Activated T-cell treated with anti-CD3 and anti-CD28 coated beads, Interleukin-2, amount 50 U/mL, for 1 hour (primary cell): ENCODE measurements at places on chromosomes 1 and 21.
A peak's percentile ranks its signal among the peaks of the same experiment; 100 is the strongest.

- no peak for DNase-seq
Observed at GRCh38 chr1:12572522-12572921, 45.5 kb downstream of the DHRS3 start.

DNA sequence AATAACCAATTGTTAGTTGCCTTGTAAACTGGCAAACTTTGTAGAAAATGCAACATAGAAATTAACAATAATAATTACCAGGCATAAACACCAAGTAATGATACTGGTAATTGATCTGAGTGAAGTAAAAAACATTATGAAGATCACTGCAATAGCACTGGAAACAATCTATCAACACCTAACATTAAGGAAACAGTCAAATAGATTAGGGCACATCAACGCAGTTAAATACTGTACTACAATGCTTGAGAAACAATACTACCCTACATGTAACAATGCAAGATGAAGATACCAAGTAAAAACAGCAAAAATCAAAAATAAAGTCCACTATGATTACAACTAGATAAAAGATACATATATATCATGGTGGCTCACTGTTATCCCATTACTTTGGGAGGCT, 16.6 kb downstream of the SYDE2 start:
- no peak for DNase-seq

DNA sequence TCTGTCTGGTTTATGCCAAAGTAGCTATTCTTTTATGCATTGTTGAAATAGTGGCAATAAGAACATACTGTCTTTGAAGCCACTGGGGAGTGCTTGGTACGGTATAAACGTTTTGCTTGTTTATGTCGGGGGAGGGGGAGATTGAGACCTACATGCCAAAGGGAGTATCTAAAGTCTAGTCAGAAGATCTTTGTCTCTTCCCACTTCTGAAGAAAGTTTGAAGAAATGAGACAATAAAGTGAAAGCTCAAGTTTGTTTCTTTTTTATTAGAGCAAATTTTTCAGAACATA, 6.8 kb downstream of the AKIRIN1 start:
- DNase-seq: no peak

DNA sequence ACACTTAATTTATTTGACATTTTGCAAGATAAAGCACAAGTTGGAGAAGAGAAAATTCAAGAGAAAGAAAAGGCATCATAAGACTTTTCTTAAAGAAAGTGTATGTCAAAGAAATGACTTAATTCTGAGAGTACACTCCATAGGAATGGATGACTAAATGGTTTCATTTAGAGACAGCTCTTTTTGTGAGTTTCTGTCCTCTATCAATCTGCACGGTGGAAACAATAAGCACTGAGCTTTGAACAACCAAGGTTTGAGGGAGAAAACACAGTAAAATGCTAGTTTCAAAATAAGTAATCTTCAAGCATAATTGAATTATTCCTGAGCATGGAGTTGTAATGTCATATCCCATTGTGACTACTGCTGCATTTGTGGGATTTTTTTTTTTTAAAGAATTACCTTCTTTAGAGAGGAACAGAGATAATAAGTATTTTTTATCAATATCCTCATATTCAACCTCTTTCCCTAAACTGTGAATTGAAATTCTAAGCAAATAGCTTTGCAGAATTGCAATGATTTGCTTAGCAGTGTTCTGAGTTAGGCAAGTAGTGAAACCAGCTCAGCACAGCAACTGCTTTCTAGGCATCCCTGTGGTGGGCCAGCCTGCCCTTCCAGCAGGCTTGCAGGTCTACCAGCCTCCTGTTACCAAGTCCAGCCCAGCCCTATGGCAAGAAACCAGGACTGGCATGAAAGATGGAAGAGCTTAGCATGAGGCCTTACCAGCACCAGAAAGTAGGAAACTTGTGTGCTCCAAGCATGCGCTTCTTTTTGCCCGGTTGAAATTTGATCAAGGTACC, 38.2 kb downstream of the KCNJ6 start:
- no peak for DNase-seq

- DNase-seq: peak; percentile 52
Observed at GRCh38 chr21:46605767-46606426, 1.0 kb upstream of the S100B start.

DNA sequence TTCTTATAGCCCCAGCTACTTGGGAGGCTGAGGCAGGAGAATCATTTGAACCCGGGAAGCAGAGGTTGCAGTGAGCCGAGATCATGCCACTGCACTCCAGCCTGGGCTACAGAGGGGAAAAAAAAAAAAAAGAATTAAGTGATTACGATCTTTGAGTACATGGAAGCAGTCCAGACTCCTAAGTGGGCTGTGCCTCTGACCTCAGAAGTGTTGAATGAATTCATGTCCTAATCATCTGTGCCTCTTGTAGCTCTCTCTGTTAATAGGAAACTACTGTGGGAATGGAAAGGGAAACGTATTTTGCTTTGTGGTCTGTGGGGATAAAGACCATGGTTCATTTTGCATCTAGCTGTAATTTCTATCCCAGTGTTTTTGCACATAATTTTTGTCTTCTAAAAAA, 8.4 kb upstream of the IVNS1ABP start:
- DNase-seq: no peak

- no peak for DNase-seq
Observed at GRCh38 chr1:178714453-178714852, 10.6 kb upstream of the RALGPS2 start.

DNA sequence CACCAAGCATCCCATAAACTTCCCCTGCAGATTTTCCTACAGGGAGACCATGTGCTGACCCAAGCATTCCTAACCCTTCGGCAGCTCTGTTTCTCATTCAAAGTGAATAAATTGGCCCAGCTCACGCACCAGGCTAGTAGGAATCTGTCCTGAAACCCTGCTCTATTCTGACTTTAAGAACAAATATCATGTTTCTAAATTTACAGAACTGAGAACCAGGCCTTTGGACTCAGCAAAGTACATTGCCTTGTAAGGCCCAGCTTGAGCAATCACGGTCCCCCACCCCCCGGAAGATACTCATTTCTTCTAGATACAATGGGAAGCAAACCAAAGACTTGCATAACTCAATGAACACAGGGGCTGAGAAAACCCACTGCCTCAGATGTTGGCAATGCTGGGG, 160.1 kb upstream of the NFIA start:
- no peak for DNase-seq

- no peak for DNase-seq
Observed at GRCh38 chr1:229781453-229781852, 155.4 kb downstream of the URB2 start.

DNA sequence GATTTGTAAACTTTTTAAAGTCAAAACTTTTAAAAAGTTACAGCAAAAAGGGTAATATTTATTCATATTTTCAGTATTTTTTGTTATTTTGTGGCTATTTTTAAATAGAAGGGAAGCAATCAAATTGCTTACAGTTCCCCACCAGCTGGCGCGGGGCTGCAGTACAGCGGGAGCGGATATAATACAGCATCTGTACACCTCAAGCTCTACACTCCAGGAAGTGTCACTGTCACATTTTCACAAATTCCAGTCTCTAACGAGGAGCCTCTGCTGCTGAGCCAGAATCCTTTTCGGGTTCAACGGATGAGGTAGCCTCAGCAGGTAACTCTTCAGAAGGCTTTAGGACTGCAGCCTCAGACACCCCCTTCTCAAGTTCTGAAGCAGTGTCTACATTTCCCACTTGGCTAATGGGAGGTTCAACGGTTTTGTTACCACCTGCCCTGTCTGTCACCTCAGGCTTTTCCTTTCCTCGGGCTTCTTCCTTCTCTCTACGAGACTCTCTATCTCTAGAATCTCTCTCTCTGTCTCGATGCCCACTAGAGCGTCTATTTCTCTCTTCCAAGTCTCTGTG, 11.7 kb downstream of the SOD1 start:
- DNase-seq: no peak

DNA sequence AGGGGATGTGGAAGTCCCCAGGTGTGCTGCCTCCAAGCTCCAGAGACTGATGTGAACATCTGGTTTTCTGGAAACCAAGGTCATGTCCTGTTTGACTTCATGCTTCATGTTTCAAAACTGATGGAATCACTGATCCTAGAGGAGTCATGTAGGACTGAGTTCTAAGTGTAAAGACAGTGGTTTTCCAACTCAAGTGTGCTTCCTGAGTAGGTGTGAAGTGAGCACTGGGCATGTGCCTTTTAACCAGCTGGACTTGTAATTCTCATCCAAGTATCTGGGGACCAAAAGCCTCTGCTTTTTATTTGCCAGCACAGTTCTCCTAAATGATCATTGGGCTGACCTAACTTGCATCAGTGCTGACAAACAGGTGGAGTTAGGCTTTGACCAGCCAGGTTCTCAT, 36.9 kb downstream of the ABCA4 start:
- DNase-seq: no peak

DNA sequence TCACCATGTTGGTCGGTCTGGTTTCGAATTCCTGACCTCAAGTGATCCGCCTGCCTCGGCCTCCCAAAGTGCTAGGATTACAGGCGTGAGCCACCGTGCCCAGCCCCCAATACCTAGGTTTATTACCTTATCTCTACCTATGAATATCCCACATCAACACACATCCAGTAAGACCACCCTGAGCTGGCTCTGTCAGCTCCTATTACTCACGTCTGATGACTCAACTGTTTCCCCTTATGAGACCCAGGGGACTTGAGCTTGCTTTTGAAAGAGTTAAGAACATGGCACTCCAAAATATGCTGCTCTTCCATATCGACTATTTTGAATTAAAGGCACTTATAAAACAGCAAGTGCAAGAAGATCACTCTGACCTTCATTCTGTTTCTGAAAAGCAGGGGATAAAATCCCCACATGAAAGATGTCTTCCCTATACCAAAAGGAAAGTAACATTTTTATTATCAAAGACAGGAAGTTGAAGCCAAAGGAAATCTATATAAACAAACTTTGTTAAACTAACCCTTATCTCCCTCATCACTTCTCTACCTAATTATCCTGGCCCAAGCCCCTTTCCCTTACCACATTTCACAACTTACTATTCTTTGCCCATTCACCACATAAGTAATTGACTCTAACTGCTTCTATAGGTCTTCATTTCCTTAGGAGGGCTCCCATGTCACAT, 41.3 kb upstream of the OSBPL9 start:
- DNase-seq: no peak

GRCh38 chr1:153742411-153743142, 14.7 kb downstream of the INTS3 start:
- no peak for DNase-seq

DNA sequence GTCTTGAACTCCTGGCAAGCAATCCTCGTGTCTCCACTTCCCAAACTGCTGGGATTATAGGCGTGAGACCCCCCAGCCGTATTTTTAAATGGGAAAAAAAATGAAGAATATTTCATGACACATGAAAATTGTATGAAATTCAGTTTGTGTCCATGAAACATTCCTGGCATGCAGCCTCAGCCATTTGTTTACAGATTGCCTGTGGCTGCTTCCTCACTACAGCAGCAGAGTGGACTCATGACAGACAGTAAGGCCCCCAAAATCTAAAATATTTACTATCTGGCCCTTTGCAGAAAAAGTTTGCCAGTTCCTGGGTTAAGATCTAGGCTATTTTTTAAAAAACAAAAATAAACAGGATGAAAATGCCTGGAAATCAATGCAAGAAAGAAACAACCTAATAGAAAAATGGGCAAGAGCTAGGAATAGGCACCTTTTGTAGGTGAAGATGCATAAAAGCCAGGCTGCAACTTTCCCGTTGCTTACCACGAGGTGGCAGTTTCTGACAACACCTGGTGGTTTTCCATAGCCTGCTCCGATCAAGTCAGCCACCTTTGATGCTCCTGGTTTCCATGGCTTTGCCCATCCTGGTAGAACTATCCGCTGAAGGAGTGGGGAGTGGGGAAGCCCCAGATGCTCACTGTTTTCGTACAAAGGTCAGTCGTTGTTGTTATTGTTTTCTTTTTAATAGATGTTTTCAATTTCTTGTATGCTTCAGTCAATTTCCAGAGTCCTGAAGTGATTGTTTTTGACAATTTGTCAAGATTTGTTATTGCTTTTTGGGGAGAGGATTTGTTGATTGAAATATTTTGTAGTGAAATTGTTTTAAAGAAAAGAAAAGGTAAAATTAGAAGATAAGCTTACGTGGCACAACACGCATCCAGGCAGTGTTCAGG, 24.3 kb downstream of the UBE2Q1 start:
- no peak for DNase-seq

DNA sequence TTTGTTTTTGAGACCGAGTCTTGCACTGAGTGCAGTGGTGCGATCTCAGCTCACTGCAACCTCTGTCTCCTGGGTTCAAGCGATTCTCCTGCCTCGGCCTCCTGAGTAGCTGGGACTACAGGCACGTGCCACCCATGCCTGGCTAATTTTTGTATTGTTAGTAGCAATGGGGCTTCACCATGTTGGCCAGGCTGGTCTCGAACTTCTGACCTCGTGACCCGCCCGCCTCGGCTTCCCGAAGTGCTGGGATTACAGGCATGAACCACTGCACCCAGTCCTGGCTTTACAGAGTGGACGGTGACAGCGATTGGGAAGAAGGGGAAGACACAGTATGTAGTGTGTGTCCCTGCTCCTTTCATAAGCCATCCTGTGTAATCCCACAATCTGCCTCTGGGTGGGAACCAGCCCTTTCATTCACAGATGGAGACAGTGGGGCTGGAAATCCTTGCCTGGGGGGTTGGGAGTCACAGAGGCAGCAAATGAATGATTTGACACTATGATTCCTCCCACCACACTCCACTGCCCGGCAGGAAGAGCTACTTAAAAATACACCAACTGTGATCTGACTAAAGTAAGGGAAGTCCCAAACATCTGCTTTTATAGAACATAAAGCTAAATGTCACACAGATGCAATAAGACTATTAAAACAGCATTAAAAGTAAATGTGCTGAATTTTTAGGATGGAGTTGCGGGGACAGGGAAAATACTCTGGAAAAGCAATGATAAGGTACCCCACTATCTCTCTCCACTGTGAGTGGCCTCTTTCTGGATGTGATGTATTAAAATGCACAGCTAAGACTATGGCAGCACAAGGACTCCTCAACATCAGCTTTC, 4.5 kb downstream of the PARP1 start:
- no peak for DNase-seq

DNA sequence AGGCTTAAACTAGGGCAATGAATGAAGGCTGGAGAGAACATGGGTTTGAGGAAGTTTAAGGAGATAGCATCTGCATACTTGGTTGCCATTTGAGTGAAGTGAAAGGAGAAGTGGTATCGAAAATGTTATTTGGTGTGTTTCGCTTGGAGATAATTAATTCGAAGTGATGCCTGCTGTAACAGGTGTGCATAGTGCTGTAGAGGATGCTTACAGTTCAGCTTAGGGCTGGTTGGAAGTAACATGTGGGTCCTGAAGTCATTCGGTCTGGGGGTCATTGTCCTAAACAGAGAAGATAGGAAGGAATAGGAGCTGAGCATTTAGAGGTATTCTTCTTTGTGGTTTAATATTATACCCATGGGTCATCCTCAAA, 301 bp upstream of the NUDT17 start:
- no peak for DNase-seq

GRCh38 chr1:26530895-26531598, 1.5 kb downstream of the RPS6KA1 start:
- DNase-seq: no peak

DNA sequence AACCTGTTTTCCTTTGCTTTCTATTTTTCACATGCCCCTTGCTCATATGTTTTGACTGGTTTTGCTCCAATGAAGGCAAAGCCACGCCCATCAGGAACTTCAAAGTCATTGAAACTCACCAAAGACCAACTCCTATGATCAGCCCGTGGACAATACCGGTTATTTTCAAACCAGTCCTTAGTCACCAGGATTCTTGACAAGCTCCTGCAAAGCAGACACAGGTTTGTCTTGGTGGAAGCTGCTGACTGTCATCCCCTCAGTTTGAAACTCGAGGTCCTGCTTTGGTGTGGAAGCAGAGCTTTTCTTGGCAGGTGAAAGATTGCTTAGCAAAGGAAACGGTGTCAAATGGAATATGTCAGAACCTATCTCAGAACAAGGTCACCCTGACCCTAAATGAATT, 384.7 kb upstream of the CXADR start:
- no peak for DNase-seq
